ENCODE measurements at places on chromosomes 6 and 20.

- no peak for DNase-seq
- H3K36me3 ChIP-seq: no peaks in the 10 kb centered on the region
- H3K27ac ChIP-seq: no peak overlapping the region
These were observed 129.3 kb downstream of the SCAF8 start for GRCh38 chr6:154862536-154862935.

DNA sequence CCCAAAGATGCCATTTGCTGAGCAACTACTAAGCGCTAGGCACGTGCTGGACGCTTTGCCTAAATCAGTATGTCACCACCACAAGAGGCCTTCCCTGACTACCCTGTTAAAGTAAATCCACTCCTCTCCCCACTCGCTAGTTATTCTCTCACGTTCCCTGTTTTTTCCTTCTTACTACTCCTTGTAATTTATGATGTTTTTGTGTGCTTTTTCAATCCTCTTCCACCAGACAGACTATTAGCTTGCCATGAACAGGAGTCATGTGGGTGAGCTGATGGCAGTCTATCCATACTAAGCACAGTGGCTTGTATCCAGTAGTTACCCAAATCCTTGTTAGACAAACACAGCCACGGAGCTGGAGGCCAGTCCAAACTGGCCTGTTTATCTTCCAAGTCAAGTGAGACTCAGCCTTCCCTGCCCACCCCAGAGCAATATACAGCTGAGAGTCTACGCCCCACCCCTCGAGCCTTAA lies 41.2 kb downstream of the C6orf132 start:
- H3K27me3 ChIP-seq: no peaks in the 10 kb centered on the region
- H3K4me3 ChIP-seq: no peak overlapping the region
- H3K36me3 ChIP-seq: no peaks in the 10 kb centered on the region
- H3K4me1 ChIP-seq: no peaks in the 10 kb centered on the region
- H3K27ac ChIP-seq: no peak overlapping the region

GRCh38 chr6:142174703-142175102 lies 27.6 kb downstream of the VTA1 start:
- no peak overlapping the region for H3K27ac ChIP-seq
- H3K4me1 ChIP-seq: no peaks in the 10 kb centered on the region
- no peak for DNase-seq
- no peaks in the 10 kb centered on the region for H3K27me3 ChIP-seq
- peaks cover 37% of the 10 kb centered on the region for H3K36me3 ChIP-seq

- DNase-seq: peak; percentile 26
- peak overlapping the region; percentile 20 for H3K27ac ChIP-seq
- H3K36me3 ChIP-seq: no peaks in the 10 kb centered on the region
- H3K27me3 ChIP-seq: no peaks in the 10 kb centered on the region
These were observed 142.6 kb downstream of the ADGRG6 start for GRCh38 chr6:142444376-142444775.

GRCh38 chr6:33208091-33208967 lies at the start of gene RING1:
RING1 (plus strand) TSS chr6:33208500; CDS start chr6:33208823, 323 bp downstream.
- H3K36me3 ChIP-seq: peaks cover 19% of the 10 kb centered on the region
- H3K4me1 ChIP-seq: peaks cover 42% of the 10 kb centered on the region
- peak within 1 kb of the TSS; percentile 96 for H3K4me3 ChIP-seq

GRCh38 chr6:163651915-163652668 lies 237.6 kb downstream of the QKI start:
- H3K4me1 ChIP-seq: no peaks in the 10 kb centered on the region
- no peak overlapping the region for H3K4me3 ChIP-seq
- DNase-seq: no peak
- H3K27me3 ChIP-seq: no peaks in the 10 kb centered on the region
- no peaks in the 10 kb centered on the region for H3K36me3 ChIP-seq
- H3K27ac ChIP-seq: no peak overlapping the region

DNA sequence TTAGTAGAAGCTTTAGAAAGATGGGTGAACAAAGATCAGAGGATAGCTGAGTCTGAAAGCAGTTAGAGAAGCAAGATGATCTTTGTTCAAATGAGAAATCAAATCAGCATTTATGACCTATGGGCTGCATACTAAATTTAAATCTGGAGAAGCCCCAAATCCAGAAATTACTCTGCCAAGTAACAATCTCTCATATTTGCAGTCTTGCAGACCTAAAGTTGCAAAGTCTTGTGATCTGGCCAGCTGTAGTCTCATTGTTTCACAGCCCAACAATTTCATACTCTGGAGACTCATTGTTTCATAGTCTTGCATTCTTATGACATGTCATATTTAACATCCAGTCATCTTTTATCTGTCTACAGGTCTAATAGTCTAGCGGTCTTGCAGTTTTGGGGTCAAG lies 364.9 kb upstream of the RSPO3 start:
- H3K4me3 ChIP-seq: no peak overlapping the region
- H3K4me1 ChIP-seq: no peaks in the 10 kb centered on the region
- H3K36me3 ChIP-seq: no peaks in the 10 kb centered on the region
- no peak for DNase-seq

DNA sequence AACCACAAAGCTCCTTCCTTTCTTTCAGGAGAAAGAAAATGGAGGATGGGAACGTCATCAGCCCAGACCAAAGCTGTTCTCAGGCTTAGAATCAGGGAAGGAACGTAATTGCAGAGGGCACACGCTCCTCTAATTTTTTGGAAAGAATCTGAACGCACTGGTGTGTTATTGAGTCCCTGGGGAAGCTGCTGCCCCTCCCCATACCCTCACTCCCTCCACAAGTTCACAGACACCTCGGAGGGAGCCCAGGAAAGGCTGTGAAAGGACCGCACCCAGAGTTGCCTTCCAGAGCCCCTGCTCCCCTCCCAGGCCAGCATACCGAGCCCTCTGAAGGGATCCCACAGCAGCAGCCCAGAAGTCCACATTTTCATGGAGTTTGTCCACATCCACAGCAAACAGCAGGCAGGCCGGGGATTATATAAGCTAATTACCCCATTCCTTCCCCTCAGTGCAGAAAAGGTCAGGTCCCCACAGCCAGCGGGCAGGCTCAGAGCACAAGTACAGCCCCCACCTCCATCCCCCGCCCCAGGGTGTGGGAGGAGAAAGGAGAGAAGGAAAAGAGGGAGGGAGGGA lies 53.7 kb downstream of the ANKRD60 start:
- H3K4me1 ChIP-seq: no peaks in the 10 kb centered on the region
- no peaks in the 10 kb centered on the region for H3K27me3 ChIP-seq
- no peaks in the 10 kb centered on the region for H3K36me3 ChIP-seq
- DNase-seq: no peak

GRCh38 chr6:15536198-15536955 lies 126.5 kb downstream of the DTNBP1 start:
- H3K4me3 ChIP-seq: no peak overlapping the region
- peaks cover 46% of the 10 kb centered on the region for H3K4me1 ChIP-seq
- H3K27me3 ChIP-seq: no peaks in the 10 kb centered on the region
- no peaks in the 10 kb centered on the region for H3K36me3 ChIP-seq

DNA sequence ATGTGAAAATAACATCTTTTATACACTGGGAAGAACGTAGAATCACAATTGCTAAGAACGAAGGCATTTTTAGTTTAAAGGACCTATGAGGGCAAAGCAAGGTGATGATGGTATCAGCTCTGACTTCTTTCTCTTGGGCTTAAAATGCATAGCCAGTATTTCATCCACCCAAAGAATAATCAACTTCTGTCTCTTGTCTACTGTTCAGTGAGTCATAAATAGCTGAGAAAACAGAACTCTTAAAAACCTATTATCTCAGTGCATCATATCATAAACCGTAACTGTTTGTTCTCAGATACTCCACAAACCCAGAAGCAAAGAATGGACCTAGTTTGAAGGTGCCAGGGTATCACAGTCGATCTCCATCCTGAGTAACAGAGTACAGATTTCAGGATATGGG lies 5.2 kb downstream of the PHF10 start:
- peaks cover 18% of the 10 kb centered on the region for H3K4me1 ChIP-seq
- peaks cover 33% of the 10 kb centered on the region for H3K36me3 ChIP-seq
- H3K27ac ChIP-seq: no peak overlapping the region
- no peaks in the 10 kb centered on the region for H3K27me3 ChIP-seq
- no peak overlapping the region for H3K4me3 ChIP-seq
- DNase-seq: no peak

- H3K4me1 ChIP-seq: no peaks in the 10 kb centered on the region
- H3K27me3 ChIP-seq: peaks cover under 1% of the 10 kb centered on the region
- no peak for DNase-seq
- H3K4me3 ChIP-seq: no peak overlapping the region
- no peak overlapping the region for H3K27ac ChIP-seq
- no peaks in the 10 kb centered on the region for H3K36me3 ChIP-seq
These were observed 14.7 kb upstream of the TRIM26 start for GRCh38 chr6:30227763-30228487.

DNA sequence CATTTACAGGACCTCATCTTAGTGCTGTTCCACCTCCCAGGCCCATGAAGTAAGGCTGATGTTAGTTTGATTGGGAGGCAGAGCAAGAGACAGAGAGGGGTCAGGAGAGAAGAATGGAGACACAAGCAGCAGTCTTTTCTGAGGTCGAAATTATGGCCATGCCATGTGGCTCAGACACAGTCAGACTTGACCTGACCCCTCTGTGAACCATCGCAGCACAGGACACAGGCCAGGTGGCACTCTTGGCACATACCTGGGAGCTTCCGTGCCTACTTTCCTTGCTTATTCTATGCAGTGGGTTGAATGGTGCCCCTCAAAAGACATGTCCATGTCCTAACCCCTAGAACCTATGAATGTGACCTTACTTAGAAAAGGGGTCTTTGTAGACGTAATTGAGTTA lies 254.9 kb downstream of the MAFB start:
- H3K27ac ChIP-seq: no peak overlapping the region
- no peak for DNase-seq
- no peaks in the 10 kb centered on the region for H3K36me3 ChIP-seq

GRCh38 chr20:17565169-17565845 lies 4.6 kb upstream of the DSTN start:
- peak; percentile 62 for DNase-seq
- H3K36me3 ChIP-seq: no peaks in the 10 kb centered on the region
- H3K4me3 ChIP-seq: no peak overlapping the region
- no peak overlapping the region for H3K27ac ChIP-seq
- H3K27me3 ChIP-seq: no peaks in the 10 kb centered on the region

- H3K27me3 ChIP-seq: no peaks in the 10 kb centered on the region
- H3K36me3 ChIP-seq: no peaks in the 10 kb centered on the region
- H3K4me1 ChIP-seq: no peaks in the 10 kb centered on the region
- no peak overlapping the region for H3K4me3 ChIP-seq
These were observed 77.1 kb downstream of the TMEM170B start for GRCh38 chr6:11614534-11615213.

GRCh38 chr20:60031107-60031506 lies 72.9 kb downstream of the CDH26 start:
- H3K27me3 ChIP-seq: no peaks in the 10 kb centered on the region
- no peak overlapping the region for H3K27ac ChIP-seq
- H3K36me3 ChIP-seq: no peaks in the 10 kb centered on the region
- no peak overlapping the region for H3K4me3 ChIP-seq

DNA sequence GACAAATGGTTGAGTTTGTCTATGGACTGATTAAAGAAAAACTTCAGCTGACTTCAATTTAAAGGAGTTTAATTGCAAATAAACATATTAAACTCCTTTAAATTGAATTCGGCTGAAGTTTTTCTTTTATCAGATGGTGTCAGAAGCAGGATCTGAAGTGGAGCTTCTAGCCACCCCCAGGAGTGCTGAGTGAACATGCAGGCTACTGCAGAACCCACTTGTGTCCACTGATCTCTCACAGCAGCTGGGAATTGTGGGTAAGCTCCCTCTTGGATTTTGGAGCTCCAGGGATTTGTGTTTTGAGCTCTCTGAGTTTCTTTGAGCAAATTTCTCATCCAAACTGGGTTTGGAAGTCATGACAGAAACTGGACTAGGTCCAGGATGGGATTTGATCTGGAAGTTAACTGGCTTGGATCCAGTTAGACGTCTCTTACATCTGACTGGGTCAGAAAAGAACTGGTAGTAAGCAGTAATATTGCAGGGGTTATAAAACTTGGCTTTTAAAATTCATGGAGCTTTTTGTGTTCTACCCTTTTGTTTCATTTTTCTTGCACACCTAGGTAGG lies 95.8 kb upstream of the UST start:
- no peaks in the 10 kb centered on the region for H3K36me3 ChIP-seq
- H3K27me3 ChIP-seq: no peaks in the 10 kb centered on the region
- no peak overlapping the region for H3K27ac ChIP-seq
- DNase-seq: no peak
- no peaks in the 10 kb centered on the region for H3K4me1 ChIP-seq

- no peak overlapping the region for H3K4me3 ChIP-seq
- no peak overlapping the region for H3K27ac ChIP-seq
- H3K4me1 ChIP-seq: no peaks in the 10 kb centered on the region
- H3K36me3 ChIP-seq: peaks cover 98% of the 10 kb centered on the region
- no peaks in the 10 kb centered on the region for H3K27me3 ChIP-seq
These were observed 76.2 kb downstream of the WASF1 start for GRCh38 chr6:110103260-110103659.

DNA sequence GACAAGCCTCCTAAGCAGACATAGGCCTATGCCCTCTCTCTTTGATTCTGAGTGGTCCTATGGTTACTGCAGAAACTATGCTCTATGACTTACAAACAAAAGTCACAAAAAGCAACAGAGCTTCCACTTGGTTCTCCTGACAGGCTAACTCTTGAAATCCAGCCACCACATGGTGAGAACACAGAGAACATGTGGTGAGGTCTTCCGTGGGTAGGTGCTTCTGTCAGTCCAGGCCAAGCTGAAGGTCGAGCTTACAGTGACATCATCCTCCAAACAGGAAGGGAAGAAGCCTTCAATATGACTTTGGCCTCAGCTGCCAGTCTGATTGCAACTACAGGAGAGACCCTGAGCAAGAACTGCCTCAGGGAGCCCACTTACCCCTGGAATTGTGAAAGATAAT lies 265.5 kb downstream of the TBX18 start:
- H3K4me3 ChIP-seq: no peak overlapping the region
- H3K36me3 ChIP-seq: no peaks in the 10 kb centered on the region
- H3K4me1 ChIP-seq: no peaks in the 10 kb centered on the region
- no peaks in the 10 kb centered on the region for H3K27me3 ChIP-seq
- no peak overlapping the region for H3K27ac ChIP-seq
- no peak for DNase-seq

- H3K27me3 ChIP-seq: no peaks in the 10 kb centered on the region
- H3K36me3 ChIP-seq: no peaks in the 10 kb centered on the region
- peaks cover 6% of the 10 kb centered on the region for H3K4me1 ChIP-seq
- no peak overlapping the region for H3K27ac ChIP-seq
These were observed 64.6 kb downstream of the MYO6 start for GRCh38 chr6:75813476-75814250.

DNA sequence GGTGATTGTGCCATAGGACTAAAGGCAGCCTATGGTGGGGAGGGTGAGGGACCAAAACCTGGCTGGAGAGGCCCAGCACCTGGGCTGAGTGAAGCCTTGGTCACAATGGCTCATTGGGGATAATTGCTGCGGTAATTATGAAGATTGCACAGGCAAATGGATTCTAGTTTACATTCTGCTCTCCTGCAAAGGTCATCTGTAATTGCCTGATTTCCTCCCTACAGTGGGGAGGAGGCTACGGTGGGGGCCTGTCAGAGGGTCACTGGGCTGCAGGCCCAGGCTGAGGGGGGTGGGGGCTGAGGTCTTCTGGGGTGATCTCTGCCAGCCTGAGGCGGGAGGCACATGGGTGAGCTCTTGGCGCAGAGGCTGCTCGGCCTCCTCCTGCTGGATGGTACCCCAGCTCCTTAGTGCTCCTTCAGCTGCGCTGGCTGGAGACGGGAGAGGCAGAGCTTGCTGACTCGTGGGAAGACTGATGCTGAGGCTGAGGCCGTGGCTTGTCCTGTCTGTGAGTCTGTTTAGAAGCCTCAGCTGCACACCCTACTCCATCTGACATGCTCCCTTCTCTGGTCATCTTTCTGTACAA lies 30.3 kb downstream of the PACSIN1 start:
- H3K4me1 ChIP-seq: peaks cover 1% of the 10 kb centered on the region
- no peaks in the 10 kb centered on the region for H3K36me3 ChIP-seq
- H3K27ac ChIP-seq: no peak overlapping the region
- H3K4me3 ChIP-seq: no peak overlapping the region
- H3K27me3 ChIP-seq: no peaks in the 10 kb centered on the region
- no peak for DNase-seq
